ENCODE measurements at places on chromosomes 16 and 17. TPM values are rescaled to one million over a fixed set of nuclear protein-coding genes. Genes with fewer than 3 reads are reported as not detected.

DNA sequence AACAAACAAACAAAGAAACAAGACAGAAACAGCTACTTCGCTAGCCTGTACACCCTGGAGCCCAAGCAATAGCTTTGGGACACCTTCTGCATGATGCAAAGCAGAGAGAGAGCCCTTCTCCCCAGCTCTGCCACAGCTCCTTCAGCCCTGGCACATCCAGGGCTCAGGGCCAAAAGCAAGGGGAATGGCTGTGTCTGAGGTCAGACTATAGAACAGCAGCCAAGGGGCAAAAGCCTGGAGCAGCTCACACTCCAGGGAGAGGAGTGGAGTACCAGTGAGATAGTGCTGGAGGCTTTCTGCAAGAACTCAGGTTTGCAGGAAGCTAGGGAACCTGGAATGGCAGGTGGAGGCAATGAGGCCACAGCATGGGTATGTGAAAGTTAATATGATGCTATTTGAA is 11.6 kb upstream of the SEPHS2 start:
- no peak for DNase-seq
- H3K4me1 ChIP-seq = no peaks in the 10 kb centered on the region
- no peak overlapping the region for H3K4me3 ChIP-seq
- no peaks in the 10 kb centered on the region for H3K27me3 ChIP-seq
- H3K27ac ChIP-seq = no peak overlapping the region

- H3K4me1 ChIP-seq = no peaks in the 10 kb centered on the region
- no peak overlapping the region for H3K27ac ChIP-seq
- DNase-seq = no peak
- H3K4me3 ChIP-seq = no peak overlapping the region
- no peaks in the 10 kb centered on the region for H3K36me3 ChIP-seq
Observed at GRCh38 chr17:20053361-20053964, 44.3 kb downstream of the SPECC1 start.

- H3K27ac ChIP-seq = no peak overlapping the region
- H3K4me3 ChIP-seq = no peak overlapping the region
- peak; percentile 16 for DNase-seq
- H3K27me3 ChIP-seq = no peaks in the 10 kb centered on the region
- no peaks in the 10 kb centered on the region for H3K4me1 ChIP-seq
Observed at GRCh38 chr17:50166518-50167181, 845 bp downstream of the SGCA start.

DNA sequence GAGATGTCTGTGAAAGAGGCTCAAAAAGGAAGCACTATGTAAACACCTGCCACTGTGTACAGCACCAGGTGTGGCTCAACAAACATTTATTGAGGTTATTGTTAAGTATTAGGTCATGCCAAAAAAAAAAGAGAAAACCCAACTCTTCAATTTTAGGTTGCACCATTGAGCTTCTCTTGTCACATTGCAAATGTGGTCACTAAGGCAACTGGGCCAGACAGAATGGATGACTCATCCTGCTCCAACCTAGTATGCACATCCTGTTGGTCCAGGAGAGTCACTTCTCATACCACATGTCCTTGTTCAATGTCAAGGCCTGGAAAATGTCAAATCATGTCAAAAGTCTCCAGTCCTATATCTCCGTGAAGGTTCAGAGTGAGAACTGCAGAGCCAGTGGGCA is 25.0 kb downstream of the HOXB1 start:
- no peak for DNase-seq
- no peaks in the 10 kb centered on the region for H3K4me1 ChIP-seq
- no peaks in the 10 kb centered on the region for H3K36me3 ChIP-seq

Gene GRB7
- 5.0 TPM for total RNA-seq

All from right lobe of liver (tissue), 6 donors.